ENCODE measurements at places on chromosomes 2 and 18.

DNA sequence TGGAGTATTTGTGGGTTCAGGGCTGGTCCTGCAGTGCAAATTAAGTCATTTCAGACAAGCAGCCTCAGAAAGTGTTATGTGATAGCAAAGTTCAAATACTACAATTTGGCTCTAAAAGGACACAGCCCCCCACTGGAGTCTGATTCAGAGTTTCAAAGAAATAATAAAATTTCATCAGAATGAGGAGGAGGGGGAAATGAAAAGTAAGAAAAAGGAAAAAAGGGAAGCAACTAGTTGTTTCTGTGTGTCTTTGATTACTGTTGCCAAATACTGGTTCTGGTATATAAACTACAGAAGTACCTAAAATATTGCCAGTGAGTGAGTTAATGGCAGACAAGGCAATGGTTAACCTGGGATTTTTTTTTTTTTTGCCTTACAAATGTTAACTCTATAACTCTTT is 773.9 kb downstream of the BCL11A start:
- DNase-seq: no peak

- DNase-seq: no peak
Observed at GRCh38 chr2:42794271-42795046, 2.1 kb upstream of the HAAO start.

- peak; percentile 42 for DNase-seq
Observed at GRCh38 chr2:61537277-61537949, 743 bp downstream of the XPO1 start.

DNA sequence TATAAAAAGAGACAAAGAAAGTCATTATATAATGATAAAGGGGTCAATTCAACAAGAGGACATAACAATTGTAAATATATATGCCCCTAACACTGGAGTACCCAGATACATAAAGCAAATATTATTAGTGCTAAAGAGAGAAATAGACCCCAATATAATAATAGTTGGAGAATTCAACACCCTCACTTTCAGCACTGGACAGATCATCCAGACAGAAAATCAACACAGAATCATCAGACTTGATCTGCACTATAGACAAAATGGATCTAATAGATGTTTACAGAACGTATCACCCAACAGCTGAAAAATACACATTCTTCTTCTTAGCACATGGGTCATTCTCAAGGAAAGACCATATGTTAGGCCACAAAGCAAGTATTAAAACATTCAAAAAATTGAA is 31.7 kb downstream of the CLHC1 start:
- no peak for DNase-seq

- DNase-seq: no peak
Observed at GRCh38 chr2:142299021-142299420, 168.2 kb upstream of the LRP1B start.

DNA sequence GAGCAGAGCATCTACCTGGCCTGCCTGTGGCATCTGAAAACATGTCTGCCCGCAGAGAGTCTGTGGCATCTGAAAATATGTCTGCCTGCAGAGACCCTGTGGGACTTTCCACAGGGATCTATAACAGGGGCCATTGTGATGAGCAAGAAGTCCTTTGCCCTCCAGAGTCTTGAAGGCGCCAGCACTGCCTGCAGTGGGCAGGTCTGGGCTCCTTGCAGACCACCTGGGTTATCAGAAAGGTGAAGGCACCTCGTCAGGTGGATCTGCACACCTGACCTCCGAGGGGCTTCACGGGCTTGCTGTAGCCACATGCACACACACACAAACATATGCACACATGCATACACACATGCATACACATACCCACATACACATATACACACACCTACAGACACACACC is 189.5 kb upstream of the HDAC4 start:
- no peak for DNase-seq

DNA sequence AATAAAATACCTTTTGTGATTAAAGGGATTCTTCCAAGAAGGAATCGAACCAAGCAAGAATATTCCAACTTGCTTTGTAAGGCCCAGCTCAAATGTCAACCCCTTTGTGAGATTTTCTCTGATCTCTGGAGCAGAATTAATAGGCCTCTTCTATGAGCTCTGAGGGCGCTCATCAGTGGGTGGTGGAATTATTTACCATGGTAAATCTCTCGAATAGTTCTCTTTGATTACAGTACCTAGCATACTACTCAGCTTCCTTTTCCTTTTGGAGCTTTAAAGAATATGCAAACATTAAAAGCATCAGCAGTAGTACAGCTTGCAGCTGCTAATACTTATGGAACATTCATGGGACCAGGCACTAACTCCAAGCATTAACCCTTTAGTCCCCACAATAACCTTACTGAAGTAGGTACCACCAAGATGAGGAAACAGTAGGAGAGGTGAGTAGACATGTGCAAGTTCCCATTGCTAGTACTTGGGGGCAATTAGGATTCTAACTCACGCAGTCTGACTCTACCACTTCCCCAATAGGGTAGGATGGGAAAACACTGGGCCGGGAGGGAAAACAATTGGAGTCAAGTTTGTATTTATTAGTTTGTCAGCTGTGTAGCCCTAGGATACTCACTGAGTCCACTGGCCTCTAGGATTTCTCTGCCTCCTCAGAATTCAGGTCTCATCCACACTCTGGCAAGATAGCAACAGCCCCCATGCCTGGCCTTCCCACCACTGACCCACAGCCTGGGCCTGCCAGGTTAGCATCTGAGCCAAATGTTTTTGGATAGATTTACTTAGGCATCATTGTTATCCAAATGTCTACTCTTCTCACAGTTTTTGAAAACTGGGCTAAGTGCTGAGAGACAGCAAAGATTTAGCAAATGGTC is 21.7 kb downstream of the ADD2 start:
- no peak for DNase-seq

- DNase-seq: no peak
Observed at GRCh38 chr2:180960982-180961381, 19.4 kb upstream of the UBE2E3 start.

DNA sequence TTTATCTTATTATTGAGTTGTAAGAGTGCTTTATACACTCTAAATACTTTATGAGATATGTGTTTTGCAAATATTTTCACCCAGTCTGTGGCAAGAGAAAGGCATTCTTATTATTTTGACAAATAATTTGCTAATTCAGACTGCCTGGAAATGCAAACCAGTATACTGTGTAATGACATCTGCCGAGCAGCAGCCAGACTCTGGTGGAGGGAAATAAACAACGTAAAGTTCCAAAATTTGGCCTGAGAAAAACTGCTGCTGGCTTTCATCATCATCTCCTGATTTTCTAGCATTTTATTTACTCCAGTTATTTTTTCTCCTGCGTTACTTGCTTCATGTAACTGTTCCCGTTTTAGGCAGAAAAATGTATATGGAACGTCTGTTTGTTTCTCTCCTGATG is 161.6 kb downstream of the RNF152 start:
- DNase-seq: no peak

DNA sequence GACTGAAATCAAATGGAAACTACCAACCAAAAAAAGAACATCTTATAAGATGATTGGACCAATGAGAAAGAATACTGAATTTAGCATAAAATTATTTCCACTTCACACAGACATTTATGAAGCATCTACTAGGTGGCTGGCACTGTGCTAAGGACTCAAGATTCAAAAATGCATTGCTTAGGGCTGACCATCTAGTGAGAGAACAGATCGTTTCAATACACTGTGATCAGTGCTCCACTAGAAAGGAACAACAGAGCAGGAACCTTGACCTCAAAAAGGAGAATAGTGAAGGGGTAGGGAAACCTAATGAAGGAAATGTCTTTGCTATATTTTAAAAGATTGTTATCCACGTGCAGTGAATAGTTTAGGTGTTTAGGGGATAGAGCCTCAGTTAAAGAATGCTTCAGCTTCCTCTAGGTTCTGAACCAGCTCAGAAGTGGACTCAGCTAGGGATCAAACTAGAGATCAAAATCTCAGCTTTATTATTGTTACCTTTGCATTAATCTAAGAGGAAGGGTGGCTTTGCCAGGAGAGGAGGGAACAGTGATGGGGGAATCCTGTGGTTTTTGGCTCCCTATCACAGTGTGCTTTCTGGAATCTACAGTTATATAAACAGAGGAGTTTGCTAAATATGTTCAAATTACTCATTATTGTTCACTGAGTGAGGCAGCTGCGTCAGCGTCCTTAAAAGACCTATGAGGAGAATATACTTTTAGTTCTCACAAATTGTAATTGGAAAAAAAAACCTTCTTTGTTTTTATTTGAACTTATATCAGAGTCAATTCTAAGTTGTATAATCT is 16.2 kb upstream of the BBS5 start:
- no peak for DNase-seq

- DNase-seq: peak; percentile 24
Observed at GRCh38 chr2:30232801-30233130, 1.4 kb downstream of the LBH start.

GRCh38 chr2:26523750-26524149 is 45.8 kb upstream of the OTOF start:
- DNase-seq: no peak

DNA sequence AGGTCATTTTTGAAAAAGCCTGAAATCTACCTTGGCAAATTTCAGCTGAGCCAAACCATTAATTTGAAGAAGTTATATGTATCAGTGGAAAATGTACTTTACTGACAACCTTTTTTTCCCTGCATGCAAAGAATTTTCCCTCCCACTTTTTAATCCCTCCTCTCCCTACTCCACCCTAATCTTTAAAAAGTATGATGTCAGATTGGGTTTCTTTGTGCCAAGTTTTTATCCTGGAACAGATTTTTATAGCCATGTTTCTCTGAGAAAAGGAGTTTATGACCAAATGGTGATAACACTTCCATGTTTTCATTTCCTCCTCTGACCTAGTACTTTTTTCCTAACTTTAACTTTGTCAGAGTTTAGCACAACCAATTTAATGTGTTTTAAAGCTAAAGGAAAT is 250.3 kb upstream of the FOSL2 start:
- no peak for DNase-seq

DNA sequence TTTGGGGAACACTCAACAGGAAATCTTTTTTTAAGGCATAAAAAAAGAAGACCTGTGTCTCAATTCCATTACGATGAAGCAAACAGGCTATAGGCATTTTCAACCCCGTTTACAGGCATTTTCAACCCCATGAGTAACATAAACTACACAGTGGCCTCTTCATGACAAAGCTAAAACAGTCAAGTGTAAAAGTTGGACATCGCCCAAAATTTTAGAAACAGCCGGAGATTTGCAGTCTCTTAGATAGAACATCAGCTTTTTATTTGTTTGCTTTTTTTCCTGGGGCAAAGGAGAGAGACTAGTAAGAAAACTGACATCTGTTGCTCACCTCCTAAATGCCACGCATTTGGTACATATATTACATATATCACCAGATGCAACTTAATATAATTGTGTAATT is 173.7 kb downstream of the CMPK2 start:
- no peak for DNase-seq

- no peak for DNase-seq
Observed at GRCh38 chr18:48024009-48024512, 93.6 kb upstream of the SMAD2 start.

DNA sequence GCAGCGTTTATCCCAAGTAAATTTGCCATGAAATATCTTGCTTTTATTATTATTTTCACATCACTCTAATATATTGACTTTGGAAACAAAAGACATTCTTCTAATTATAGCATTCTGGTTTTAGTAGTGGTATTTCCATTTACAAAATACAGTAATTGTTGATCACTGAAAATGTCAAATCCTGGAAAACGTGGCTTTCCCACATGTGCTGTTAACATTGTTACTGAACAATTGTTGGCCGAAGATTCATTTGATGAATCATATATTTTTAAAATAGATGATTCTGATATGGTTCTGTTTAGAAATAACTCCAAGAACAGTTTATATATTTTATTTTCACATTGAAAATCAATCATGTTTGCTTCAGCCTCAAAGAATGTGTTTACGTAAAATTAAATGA is 32.9 kb downstream of the SP140 start:
- DNase-seq: no peak

- no peak for DNase-seq
Observed at GRCh38 chr2:238220892-238221521, 17.5 kb upstream of the ILKAP start.

GRCh38 chr18:24400587-24400986 is 3.0 kb upstream of the OSBPL1A start:
- no peak for DNase-seq

DNA sequence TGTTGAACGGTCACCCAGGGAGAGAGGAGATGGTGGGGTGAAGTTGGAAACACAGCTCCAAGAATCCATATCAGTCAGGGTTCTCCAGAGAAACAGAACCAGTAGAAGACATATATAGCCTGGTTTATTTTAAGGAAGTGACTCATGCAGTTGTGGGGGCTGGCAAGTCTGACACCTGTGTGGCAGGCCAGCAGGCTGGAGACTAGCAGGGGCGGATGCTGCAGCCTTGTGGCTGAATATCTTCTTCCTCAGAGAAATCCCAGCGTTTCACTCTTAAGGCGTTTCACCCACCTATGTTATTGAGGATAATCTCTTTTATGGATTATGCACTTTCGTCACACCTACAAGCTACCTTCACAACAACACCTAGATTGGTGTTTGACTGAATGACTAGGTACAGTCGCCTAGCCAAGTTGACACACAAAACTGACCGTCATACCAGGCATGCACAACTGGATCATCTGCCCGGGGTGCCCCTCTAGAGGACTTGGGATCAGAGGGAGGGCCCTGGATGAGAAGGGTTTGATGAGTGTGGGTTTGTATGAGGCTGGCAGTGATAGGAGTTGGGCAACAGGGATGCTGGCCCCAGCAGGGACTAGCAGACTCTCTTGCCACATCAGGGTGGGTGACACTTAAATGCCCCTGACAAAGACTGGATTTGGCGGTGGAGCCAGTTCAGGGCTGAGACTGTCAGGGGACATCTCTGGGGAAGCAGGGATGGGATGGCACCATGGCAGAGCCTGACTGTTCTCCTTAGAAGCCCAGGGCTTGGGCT is 23.4 kb downstream of the MROH2A start:
- no peak for DNase-seq

- DNase-seq: no peak
Observed at GRCh38 chr2:165009466-165009865, 54.1 kb upstream of the SLC38A11 start.

DNA sequence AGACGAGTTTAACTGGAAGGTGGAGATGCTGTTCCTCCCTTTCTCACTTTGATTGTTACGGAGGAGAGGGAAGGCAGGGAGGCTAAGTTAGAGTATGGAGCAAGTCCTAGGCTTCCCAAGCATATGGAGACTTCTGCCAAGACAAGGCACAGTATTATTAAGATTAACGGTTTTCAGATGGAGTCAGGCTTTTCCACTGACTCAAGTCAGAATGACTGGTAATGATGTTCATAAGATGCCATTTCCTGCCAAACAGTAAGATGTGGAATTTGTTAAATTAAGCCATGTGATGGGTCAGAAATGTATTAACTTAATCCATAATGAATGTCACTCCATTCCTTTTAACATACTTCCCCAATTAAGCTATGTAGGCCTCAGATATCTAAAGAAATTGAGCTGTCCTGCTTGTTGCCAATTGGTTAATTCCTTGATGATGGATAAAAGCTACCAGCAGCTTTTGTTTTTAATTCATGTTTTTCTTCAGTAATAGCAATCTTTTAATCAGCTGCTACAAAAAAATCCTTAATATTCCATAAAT is 383.7 kb downstream of the ZNF521 start:
- no peak for DNase-seq

GRCh38 chr2:237170020-237170419 is 84.3 kb downstream of the COPS8 start:
- no peak for DNase-seq

GRCh38 chr2:136319651-136320050 is 201.7 kb upstream of the CXCR4 start:
- DNase-seq: no peak

GRCh38 chr2:19651466-19651865 is 250.3 kb downstream of the TTC32 start:
- no peak for DNase-seq

GRCh38 chr2:11389551-11390398 is 45.3 kb upstream of the ROCK2 start:
- no peak for DNase-seq

- no peak for DNase-seq
Observed at GRCh38 chr2:47541848-47542450, 139.0 kb downstream of the MSH2 start.

Measured in stimulated activated naive CD4-positive, alpha-beta T cell treated with Interleukin-2 at 50 U/mL for 16 hours (primary cell).